Suppressor macrophage treated with lipopolysaccharide for 4 hours (primary cell): ENCODE measurements at places on chromosomes 3 and 15.

- DNase-seq, result no peak
Observed at GRCh38 chr3:75320369-75320768, 343.8 kb upstream of the FRG2C start.

GRCh38 chr3:20136231-20136630 lies 49.8 kb downstream of the SGO1 start:
- no peak for DNase-seq

DNA sequence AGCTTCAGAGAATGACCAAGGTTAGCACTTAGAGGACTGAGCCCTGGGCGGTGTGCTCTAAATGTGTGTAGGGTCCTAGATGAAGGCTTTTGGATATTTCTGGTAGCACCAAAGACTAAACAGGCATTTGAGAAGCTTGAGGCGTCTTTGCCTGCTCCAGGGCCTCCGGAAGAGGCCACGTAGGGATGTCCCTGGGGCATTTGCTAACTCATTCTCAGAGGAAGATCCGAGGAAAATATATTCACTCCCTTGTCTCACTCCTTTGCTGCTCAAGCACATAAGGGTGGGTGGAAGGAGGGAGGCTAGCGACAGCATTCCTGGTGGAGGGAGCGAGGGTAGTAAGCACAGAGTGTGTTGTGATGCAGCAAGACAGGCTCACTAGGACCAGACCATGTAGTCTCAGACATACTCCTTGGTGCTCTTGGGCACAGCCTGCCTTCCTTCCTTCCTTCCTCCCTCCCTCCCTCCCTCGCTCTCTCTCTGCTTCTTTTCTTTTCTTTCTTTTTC lies 38.5 kb upstream of the XCR1 start:
- no peak for DNase-seq

GRCh38 chr3:172175254-172175599 lies 135.8 kb downstream of the FNDC3B start:
- DNase-seq, result no peak

DNA sequence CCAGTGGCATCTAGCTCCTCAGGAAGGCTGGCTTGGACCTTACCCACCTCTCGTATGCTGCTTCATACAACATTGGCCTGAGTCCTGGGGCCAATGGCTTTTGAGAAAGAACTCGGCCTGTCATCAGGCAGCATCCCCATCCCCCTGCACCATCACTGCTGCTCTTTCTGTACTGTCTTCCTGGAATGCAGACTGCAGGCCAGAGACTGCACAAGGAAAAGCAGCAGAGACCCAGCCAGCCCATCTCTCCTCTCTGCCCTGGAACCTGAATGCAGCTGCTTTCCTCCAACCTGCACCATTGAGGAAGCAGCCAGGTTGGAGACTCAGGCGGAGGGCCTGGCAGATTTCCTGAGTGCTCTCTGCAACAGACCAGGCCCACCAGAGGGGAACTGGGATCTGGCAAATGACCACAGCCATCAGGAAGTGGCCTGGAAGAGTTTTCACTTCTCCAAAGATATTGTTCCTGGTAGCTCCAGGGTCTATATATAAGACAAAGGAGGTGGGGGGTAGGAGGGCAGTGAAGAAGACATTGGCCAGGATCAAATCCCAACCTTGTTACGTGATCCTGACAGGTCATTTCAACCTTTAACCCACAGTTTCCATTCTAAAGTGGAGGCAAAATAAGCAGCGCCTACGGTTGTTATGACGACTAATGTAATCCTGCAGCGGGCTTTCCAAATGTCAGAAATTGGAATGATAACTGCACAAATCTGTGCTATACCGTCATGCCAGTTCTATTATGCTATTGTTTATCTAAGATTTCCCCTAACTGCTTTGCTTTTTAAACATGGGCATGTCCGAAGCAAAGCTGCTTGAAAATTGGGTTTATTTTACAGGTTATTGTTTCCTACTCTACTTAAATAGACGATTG lies 24.4 kb upstream of the RAB7A start:
- DNase-seq, result peak; percentile 52

DNA sequence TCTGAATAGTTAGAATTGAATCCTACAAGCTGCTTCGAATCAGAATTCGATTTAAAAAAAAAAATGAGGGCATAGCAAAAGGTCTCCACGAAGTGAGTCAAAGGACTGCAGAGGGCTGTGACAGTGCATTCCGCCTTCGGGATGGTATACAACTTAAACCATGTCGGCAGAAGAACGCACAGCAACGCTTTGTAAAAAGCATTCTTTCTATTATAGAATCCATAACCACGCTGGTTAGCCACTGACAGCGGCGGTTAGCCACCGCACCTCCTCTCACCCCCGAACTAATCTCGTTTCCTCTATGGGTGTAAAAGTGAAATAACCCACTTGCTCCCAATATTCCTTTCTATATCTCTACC lies 664 bp upstream of the PIK3CA start:
- DNase-seq, result no peak

- DNase-seq, result no peak
Observed at GRCh38 chr3:43892061-43892460, 201.3 kb downstream of the ABHD5 start.

DNA sequence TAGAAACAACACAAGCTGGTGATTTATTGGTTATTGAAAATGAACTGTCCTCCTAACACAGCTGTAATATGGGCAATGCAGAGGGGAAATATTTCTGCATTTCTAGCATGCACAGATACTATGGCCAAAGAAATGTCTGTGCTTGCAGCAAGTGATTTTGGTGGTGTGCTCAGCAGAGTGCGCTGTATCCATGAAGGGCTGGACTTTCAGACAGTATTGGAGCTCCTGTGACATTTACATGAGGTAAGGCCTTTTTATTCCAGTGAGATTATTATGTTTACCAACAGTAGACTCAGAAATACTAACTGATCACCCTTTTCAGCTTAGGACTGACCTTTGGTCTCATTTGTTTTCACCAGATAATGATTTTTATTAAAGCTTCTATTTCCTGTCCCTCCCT lies 1302.6 kb upstream of the EPHA6 start:
- DNase-seq, result no peak

- DNase-seq, result peak; percentile 40
Observed at GRCh38 chr15:69758810-69759790, 306.5 kb downstream of the RPLP1 start.

DNA sequence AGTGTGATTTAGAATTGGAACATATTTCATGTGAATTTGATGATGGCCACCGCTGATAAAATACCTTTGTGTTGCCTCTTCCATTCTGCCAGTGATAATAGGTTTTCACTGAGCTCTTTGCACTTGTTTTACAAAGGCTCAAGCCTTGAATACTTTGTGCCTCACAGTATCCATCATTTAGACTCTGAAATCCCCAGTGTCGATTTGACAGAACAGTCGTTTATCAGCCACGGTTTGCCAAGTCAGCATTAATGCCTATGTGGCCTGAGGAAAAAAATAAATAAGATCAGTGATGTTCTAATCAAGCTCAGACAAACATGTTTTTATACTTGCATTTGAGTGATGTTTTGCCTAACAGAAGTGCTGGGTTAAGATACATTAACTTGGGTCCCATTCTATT lies 399.1 kb downstream of the RBMS3 start:
- DNase-seq, result no peak

DNA sequence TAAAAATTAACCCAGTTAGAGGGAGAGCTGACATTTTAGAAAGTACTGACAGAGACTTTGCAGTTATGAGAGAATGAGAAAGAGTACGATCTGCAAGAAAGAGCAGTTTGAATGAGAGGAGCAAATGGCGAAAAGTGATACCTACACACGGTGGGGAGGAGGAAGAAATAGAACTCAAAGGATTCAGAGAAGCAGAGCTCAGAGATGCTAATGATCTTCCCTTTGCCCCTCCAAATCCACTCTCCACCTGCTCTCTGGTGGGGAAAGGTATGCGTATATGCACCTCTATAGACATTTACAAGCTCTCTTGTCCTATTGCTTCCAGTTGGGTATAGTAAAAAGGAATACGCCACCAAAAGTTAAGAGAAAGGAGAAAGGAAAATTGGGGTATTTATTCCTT lies 123.3 kb upstream of the TTC14 start:
- no peak for DNase-seq

DNA sequence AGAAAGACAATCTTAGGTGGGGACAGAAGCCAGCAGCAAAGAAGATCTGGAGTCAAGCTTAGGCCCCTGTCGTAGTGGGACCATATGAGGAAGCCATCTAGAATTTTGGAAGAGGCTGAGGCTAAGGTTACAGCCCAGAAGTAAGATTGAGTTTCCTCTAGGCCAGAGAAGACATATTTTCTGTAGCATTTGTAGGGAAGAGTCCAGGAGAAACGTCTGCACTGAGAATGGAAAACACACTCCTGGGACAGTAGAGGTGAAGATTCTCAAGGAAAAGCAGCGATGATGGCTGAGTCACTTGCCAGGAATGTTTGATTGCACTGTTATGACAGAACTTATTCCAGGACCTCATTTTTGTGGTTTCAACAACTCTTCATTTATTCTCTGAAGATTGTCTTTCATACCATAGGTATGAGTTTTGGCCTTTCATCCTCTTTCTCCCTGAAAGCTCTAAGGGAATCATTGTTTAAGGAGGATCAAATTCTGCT lies 107.2 kb downstream of the GTPBP8 start:
- no peak for DNase-seq

GRCh38 chr15:96020133-96020532 lies 310.4 kb upstream of the NR2F2 start:
- DNase-seq, result no peak

DNA sequence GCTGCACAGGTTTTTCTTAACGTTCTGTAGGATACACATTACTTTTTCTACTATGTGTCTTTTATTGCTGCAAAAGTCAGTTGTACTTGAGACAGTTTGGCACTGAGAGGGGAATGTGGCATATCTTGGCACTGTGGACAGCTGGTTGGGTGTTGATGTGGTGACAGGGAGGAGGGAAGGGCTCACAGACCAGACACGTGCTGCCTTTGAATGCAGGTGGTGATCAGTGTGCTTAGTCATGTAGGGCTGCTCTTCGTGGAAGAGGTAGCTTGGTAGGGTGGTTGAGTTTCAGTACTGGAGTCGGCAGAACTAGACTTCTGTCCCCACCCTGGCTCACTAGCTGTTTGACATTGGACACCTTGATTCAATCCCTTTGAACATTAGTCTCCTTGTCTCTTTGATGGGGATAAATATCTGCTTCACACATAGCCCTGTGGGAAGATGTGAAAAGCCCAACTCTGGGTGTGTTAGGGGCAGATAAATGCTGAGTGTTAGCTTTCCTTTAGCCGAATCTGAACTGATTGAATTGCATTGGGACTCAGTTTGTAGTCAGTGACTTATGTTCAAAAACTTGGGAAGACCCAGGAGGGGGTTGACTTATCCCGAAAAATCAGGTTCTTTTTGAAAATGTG lies 108.4 kb downstream of the PTPRG start:
- no peak for DNase-seq

GRCh38 chr3:134462331-134462941 lies 23.3 kb downstream of the ANAPC13 start:
- DNase-seq, result no peak

- no peak for DNase-seq
Observed at GRCh38 chr3:189289251-189289650, 117.5 kb downstream of the TPRG1 start.

- DNase-seq, result no peak
Observed at GRCh38 chr3:59914251-59914650, 864.4 kb upstream of the CFAP20DC start.

DNA sequence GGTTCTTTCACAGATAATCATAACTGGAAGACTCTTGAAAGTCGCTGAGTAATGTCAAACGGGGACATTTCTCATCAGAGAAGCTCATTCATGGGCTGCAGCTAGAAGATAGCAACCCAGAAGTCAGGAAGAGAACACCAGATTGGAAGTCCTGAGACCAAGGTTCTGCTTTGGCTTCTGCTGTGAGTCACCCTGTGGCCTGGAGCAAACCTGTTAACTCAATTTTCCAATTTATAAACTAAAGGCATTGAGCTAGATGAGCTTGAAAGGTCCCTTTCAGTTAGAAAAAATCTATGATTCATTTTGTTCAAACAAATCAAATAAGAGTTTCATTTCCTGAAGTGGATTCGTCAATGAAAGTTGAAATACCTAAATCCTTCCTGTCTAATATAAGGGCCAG lies 402.2 kb downstream of the EPHB1 start:
- DNase-seq, result no peak

DNA sequence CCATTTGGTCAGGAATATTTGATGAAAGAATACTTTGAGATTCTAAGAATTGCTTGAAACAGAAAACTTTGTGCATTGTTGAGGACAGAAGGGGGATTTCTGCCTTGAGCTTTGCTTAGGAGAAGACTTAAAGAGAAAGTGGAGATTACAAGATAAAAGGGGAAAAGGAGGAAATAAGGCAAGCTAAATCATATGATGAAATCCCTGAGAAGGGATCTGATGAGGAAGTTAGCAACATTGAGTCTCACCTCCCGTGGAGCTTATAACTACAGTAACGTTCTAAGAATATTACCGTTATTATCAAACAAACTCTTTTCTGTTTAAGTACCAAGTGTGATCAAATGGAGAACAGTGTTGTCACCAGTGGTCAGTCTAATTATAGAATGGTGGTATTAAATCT lies 414.7 kb upstream of the NAALADL2 start:
- DNase-seq, result peak; percentile 47

- no peak for DNase-seq
Observed at GRCh38 chr3:114361391-114361790, 67.6 kb downstream of the TIGIT start.

DNA sequence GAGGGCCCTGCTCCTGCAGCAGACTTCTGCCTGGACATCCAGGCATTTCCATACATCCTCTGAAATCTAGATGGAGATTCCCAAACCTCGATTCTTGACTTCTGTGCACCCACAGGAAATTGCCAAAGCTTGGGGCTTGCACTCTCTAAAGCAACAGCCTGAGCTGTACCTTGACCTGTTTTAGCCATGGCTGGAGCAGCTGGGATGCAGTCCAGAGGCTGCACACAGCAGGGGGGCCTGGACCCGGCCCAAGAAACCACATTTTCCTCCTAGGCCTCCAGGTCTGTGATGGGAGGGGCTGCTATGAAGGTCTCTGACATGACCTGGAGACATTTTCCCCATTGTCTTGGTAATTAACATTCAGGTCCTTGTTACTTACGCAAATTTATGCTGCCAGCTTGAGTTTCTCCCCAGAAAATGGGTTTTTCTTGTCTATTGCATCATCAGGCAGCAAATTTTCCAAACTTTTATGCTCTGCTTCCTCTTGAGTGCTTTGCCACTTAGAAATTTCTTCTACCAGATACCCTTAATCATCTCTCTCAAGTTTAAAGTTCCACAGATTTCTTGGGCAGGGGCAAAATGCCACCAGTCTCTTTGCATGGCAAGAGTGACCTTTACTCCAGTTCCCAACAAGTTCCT lies 11.8 kb upstream of the MYO5A start:
- DNase-seq, result no peak

- DNase-seq, result no peak
Observed at GRCh38 chr3:13371100-13372075, 48.7 kb downstream of the NUP210 start.

DNA sequence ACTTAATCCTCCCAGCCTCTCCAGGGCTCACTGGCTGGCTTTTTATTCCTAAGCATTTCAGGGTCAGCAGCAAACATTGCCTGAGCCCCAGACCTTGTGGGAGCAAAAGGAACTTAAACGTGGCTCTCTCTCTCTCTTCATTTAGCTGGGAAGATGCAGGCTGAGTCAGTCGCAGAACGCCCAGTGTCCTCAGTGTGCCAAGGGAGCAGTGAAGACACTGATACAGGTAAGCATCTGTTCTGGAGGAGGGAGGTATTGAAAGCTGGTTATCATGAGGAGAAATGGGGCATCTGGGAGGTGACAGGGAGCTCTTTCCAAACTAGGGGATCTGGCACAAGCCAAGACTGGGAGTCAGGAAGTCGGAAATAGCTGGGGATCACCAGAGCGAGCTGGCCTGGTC lies 4.3 kb downstream of the RHOV start:
- DNase-seq, result no peak
